ENCODE measurements at places on chromosomes 7 and 10.

GRCh38 chr7:44213877-44214388 lies 13.2 kb downstream of the YKT6 start:
- no peak for DNase-seq

DNA sequence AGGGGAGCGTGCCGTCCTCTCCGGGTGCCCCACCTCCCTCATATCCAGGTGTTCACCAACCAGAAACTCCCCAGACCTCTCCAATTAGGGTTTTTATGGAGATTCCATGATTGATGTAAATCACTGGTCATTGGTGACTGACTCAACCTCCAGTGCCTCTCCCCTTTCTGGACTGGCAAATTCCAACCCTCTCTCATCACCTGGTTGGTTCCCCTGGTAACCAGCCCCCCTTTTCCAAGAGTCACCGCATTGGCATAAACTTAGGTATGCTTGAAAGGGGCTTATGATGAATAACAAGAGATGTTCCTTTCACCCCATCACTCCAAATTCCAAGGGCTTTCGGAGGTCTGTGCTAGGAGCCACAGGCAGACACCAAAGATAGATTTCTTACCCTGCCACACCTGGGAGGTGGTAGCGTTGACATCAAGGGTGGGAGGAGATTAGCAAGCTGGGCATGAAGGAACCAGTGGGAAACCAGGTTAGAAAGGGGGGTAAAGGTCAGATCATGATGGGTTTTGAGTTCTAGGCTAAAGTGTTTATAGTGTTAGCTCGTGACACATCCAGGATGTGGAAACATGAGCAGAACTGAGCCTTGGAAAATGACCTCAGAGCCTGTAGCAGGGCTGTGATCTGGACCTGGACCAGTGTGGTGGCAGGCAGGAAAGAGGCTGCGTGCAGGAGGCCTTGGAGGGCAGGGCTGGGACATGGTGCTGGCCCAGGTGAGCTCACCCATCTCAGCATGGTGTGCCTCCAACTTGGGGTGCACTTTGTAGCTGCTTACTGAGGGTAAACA lies 45.1 kb downstream of the CAMK1D start:
- DNase-seq, result no peak

DNA sequence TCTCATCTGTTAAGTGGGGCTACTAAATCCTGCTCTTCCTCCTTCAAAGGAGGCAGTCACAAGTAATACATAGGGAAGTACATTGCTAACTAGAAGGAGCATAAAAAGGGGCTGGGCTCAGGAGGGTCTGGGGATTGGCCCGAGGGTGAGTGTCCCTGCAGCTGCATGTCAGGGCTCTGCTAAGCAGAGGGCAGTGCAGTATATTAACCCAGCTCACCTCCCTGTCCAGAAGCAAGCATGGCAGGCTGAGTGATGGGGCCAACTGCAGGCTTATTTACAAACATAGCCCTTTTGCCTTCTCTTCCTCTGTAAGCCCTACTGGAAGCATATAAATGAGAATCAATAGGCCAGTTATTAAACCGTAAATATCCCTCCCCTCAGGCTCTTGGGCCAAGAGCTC lies 143.2 kb upstream of the PCBD1 start:
- no peak for DNase-seq

- no peak for DNase-seq
These were observed 46.4 kb upstream of the SAMD8 start for GRCh38 chr10:75065076-75065475.

- DNase-seq, result no peak
These were observed 86.2 kb downstream of the SH3PXD2A start for GRCh38 chr10:103769176-103769575.

DNA sequence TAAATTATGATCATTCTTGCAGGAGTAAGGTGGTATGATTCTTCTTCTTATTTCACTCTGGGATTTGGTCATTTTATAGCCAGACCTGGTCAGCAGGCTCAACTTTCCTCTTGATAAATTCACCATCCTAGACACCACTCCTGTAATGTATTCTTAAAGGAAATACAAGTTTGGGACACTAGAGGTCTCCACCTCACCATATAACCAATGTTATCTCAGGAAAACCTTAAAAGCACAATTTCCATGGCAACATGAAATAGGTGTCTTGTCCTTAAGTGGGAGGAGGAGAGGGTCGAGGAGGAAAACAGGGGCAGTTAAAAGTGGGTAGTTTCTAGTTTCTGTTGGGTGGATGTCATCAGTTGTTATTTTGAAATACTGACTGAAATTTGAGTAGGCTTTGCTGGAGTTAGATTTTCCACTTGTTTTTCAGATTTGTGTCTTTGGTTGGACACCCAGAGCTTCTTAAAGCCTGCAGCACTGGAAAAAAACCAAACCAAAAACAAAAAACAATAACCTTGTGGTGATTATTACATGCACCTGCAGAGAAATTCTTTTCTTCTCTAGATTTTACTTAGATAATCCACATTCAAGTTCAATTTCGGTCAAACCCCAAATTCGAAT lies 163.1 kb downstream of the PRKCQ start:
- DNase-seq, result no peak

GRCh38 chr7:53095731-53096501 lies 60.5 kb downstream of the POM121L12 start:
- no peak for DNase-seq

DNA sequence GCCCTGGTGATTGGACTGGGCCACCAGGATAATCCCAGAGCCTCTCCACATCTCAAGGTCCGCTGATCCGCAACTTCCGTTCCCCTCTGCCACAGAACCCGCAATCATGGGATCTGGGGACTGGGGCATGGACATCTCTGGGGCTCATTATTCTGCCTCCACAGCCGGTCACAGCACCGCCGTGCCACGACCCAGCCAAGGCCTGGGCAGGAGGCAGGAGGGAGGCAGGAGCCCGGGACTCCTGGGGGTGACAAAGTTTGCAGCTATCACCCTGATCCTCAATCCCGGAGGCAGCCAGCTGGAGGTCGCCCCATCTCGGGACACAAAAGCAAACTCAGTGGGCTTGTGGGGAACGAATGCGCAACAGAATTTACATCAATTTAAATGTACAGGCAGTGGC lies 42.9 kb upstream of the TNRC18 start:
- DNase-seq, result no peak

GRCh38 chr7:157097569-157097968 lies 41.2 kb upstream of the UBE3C start:
- no peak for DNase-seq

- DNase-seq, result no peak
These were observed 334.3 kb downstream of the LRMDA start for GRCh38 chr10:75765789-75766096.

DNA sequence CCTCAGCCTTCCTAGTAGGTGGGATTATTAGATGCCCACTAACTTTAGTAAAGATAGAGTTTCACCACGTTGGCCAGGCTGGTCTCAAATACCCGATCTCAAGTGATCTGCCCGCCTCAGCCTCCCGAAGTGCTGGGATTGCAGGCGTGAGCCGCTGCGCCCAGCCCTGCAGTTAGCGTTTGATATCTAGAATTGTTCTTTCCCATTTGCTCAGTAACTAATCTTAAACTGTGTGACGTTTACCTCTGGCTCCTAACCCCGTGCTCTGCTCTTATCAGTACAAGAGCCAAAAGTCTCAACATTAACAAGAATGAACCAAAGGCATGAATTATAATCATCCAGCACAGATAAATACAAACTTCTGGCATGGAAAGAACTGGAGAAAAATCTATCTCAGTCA lies 47.4 kb downstream of the IGF2BP3 start:
- no peak for DNase-seq

DNA sequence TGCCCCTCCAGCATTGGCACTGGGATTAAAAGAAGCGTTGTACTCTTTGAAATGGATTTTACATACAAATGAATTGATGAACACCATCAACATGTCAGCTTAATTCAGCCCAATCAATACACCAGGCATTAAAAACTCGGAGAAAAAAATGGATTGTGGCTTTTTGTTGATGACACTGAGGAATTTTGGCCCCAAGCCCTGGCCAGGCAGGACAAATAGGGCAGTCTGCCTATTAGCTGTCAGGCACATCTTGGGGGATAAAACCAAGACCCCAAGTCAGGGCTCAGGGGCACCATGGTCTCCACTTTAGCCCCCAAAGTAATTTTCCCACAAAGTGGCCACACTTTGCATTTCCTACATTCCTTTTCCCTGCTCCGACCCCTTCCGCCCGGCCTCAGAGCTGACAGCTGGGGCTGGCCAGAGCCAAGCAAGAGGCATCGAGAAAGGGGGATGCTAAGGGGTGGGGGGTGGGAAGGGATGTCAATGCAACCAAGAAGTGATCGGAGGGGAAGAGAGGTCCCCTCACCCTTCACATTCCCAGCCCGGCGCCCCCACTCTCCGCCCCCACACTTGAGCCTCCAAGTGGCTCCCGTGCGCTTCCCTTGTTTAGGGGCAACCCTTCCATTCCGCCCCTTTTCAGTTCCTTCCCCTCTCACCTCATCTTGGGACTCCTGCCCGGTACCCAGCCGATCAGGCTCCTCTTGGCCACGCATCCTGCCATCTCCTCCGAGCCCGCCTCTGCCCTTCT lies 711 bp downstream of the HIP1 start:
- DNase-seq, result no peak

DNA sequence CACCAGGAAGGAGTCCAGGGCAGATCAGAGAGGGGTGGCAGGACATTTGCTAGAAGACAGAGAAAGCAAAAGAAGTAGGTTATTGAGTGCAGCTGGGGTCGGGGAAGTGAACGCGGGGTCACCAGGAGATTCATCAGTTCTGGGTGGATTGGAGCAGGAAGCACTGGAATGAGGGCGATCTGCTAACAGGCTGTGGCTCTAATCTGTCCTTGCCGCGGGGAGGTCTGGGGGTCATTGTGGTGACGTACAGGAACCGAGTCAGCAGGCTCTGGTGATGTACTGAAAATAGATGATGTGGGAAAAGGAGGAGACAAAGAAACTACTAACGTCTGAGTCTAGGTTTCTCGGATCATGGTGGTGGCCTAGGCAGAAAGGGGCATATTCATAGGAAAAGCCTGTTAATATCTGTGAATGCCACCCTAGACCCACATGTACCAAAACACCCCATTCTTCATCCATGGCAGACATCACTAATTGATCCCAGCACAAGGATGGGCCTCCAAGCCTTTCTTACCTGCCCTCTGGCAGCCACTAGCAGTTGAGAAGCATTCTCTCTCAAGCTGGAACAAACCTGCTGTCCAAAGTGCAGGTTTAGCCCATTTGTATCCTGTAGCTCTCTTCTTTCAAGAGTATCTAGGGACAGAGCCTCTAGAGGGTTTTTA lies 134.5 kb downstream of the C10orf105 start:
- DNase-seq, result no peak

- DNase-seq, result no peak
These were observed 137.7 kb downstream of the FAM204A start for GRCh38 chr10:118204292-118204943.

- DNase-seq, result no peak
These were observed 382.7 kb downstream of the SFMBT2 start for GRCh38 chr10:7027913-7028808.

DNA sequence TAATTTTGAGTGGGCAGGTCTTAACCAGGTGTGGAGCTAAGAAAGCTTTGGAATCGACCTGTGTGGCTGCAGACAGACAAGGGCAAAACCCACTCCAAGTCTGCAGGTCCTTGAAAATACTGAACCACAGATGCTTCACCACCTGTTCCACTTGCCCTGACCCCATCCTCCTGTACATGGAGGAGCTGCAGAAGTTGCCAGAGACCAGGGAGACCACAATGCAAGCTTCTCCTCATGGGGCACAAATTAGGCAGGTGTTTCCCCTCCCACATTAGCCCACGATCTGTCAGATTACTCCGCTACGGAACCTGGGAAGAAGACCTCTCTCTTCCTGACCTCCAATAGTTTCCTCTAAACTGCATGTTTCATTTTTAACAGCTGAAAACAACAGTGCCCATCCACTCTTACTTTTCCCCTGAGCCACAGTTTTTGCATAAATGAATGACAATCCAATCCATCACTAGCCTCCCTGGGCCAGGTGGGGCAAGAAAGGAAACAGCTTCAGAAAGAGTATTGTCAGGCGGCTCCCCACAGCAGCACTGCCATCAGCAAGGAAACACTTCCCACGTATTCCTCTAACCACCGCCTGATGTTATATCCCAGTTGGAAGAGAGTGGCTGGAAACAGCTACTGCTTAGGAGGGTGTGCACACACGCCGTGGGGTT lies 141.6 kb downstream of the PRKAG2 start:
- no peak for DNase-seq

DNA sequence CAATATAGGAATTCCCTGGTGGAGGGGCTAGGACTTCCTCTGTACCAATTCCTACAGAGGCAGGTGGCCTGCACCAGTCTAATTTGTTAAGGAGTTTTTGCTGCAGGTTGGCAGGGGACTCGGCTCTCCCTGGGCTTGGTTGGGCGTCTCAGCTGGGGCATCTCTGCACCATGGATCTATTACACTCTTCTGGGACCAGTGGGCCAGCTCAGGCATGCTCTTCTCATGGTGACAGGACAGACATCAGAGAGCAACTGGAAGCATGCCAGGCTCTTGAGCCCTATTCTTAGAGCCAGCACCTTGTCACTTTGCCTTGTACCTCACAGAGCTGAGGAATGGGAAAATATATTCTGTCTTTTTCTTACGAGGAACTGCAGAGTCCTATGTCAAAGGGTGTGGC lies 74.6 kb downstream of the SH2D4B start:
- DNase-seq, result no peak

- DNase-seq, result no peak
These were observed 59.5 kb upstream of the C1QL3 start for GRCh38 chr10:16581202-16581601.

DNA sequence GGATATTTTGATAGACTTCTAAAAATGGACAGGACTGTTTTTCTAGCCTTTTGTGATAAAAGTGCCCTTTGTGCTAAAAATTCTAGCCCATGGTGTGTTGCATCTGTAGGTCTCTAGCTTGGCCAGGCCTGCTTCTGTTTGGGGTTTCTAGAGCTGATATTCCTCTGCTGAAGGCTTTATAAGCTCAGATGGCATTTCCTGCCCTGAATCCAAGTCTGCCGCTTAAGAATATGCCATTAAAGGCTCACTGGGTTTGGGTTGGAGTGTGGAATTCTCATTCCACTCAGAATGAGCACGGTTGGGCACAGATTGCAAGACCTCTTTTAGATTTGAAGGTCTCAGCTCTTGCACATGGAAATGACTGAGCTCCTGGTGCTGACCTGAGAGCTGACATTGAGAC lies 49.4 kb upstream of the IGFBP3 start:
- DNase-seq, result no peak

GRCh38 chr10:89829887-89830269 lies 128.5 kb downstream of the KIF20B start:
- no peak for DNase-seq

GRCh38 chr10:72846238-72846637 lies 47.3 kb upstream of the OIT3 start:
- no peak for DNase-seq

All from activated T-cell treated with anti-CD3 and anti-CD28 coated beads for 48 hours (primary cell).